ENCODE measurements at places on chromosomes 2 and 18.

DNA sequence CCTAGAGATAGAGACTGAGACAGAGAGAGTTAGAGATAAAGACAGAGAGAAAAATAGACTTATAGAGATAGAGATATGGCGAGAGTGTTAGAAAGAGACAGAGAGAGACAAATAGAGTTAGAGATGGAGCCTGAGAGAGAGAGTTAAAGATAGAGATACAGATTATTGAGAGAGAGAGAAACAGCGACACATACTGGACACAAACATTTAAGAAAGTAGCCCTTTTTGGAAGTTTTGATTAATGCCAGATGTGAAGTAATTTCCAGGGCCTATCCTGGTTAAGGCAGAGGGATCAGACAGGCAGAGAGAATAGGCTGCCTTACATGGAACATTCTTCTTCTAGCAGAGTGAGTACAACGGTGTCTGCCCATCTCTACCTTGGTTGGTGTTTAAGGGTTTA lies 311.6 kb upstream of the CDH7 start:
- no peak for DNase-seq

DNA sequence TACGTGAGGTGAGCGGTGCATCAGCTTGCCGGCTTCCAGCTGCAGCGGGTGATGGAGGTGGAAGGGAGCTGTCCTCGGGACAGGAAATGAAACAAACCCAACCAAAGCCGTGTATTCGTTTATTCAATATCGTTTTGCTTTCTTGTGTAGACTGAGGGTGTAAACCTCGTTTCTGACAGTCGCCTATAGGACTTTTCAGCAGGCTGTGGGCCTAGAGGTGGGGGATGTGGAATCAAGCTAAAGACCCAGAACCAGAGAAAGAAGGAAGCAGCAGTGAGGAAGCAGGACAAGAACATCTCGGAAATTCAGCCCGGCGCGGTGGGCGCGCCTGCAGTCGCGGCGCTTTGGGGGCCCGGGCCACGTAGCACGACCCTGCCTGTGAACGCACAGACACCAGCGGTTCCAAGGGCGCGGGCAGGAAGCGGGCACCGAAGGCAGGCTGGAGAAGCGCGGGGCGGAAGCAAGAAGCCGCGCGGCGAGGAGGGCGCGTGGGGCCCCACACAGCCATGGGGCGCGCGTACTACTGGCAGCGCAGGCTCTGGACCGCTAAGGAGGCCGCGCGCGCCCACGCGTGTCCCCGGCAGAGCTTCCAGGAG lies 755 bp upstream of the ATP9B start:
- no peak for DNase-seq

DNA sequence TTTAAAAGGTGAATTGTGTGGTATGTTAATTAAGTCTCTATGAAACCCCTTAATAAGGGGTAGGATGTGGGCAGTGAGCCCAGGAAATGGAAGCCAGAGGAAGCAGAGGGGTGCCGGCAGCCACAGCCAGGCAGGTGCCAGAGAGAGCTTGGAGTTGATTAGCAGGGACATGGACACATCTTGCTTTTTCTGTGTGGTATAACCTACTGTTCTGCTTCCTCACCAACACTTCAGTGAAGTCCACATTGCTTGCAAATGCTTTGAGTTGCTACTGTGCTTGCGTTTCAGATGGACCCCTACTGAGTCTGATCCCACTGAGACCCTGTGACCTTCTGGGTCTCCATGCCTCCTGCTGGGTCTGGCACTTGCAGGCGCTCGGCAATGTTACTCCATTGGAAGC lies 30.3 kb upstream of the ARHGEF4 start:
- no peak for DNase-seq

DNA sequence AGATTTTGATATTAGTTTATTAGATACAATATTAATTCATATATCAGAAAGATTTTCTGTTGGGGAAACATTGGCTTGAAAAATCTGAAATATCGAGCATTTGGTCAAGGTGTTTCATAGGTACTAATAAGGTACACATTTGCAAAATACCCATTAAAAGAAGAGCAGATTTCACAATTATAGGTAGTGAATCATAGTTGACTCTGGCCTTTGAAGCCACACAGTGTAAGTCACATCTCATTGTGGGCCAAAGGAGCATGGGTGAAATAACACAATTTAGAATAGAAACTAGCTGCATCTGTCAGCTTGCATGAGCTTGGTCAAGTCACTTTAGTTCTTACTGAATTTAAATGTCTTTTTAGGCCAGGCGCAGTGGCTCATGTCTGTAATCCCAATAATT lies 4.9 kb downstream of the KDM3A start:
- no peak for DNase-seq

DNA sequence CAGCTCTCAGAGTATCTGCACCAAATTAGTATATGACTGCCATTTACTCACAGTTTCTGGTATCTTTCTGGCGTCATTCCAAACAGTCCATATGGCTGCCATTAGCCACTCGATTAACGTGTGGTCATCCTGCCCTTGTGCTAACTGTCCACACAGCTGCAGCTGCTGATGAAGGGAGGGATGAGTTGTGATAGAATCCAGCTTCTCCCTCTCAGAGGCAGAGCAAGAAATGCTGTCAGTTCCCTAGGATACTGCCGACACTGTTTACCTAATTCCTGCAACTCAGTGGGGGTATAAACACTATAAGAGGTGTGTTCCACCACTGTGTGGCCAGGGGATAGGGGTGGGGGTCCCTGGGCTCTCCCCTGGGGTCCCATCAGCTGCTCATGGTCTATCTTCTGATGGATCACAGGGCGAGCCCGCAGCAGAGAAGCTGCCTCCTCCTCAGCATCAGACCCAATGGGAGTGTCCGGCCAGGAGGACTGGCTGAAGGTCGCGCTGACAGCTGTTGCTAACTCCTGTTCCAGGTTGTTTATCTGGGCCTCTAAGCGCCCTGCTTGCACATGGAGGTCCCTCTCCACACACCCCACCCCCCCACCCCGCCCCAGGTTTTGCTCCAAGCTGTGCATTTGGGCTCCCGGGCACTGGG lies 17.3 kb upstream of the KLHL23 start:
- no peak for DNase-seq

DNA sequence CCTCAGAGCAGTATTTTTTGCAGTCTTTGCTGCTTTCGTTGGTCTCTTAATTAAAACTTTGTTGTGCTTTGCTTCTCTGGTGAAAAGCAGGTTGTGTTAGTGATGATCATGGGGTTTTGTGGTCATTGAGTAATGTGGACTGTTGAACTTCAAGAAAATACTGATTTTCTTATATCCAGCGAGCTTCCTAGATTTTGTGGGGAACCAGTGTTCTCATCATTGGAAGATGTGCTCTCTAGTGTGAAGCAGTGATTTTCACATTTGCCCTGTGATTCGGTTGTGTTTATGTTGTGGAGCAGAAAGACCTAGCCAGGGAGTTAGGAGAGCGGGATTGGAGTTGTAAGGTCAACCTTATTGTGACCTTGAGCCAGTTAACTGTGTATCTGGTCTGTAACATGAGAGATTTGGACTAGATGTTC lies 12.4 kb downstream of the ASAP2 start:
- no peak for DNase-seq

- no peak for DNase-seq
Measured at GRCh38 chr2:102487761-102488462, 14.9 kb downstream of the SLC9A4 start.

GRCh38 chr2:50995610-50996009 lies 36.3 kb downstream of the NRXN1 start:
- no peak for DNase-seq

DNA sequence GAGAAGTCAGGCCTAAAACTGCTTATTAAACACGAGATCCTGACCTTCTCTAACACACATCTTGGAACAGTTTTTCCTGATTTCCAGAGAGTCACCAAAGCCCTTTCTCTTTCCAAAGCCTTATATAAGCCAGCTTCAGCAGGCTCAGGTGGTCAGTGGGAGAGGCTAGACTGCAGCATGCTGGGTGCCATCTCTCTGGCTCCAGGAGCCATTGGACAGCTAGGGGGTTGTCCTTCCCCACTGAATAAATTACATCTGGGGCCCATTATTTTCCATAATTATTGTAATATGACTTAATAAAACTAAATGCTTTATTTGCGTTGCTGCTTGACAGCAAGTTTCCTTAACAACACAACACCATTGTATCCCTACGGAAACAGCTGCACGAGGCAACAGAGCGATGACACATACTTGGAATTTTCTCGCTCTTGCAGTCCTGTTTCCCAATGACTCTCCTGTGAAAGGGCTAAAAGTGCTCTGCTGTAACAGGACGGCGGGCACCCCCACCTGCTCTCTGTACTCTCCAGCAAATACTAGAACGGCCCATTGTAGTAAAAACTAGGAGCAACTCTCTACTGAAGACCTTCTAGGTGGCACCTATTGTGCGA lies 160.6 kb downstream of the RNF144A start:
- DNase-seq = no peak

All from NCI-H1436 (cell line).